Endothelial cell (in vitro differentiated cells): ENCODE measurements at places on chromosomes 6 and 20.

DNA sequence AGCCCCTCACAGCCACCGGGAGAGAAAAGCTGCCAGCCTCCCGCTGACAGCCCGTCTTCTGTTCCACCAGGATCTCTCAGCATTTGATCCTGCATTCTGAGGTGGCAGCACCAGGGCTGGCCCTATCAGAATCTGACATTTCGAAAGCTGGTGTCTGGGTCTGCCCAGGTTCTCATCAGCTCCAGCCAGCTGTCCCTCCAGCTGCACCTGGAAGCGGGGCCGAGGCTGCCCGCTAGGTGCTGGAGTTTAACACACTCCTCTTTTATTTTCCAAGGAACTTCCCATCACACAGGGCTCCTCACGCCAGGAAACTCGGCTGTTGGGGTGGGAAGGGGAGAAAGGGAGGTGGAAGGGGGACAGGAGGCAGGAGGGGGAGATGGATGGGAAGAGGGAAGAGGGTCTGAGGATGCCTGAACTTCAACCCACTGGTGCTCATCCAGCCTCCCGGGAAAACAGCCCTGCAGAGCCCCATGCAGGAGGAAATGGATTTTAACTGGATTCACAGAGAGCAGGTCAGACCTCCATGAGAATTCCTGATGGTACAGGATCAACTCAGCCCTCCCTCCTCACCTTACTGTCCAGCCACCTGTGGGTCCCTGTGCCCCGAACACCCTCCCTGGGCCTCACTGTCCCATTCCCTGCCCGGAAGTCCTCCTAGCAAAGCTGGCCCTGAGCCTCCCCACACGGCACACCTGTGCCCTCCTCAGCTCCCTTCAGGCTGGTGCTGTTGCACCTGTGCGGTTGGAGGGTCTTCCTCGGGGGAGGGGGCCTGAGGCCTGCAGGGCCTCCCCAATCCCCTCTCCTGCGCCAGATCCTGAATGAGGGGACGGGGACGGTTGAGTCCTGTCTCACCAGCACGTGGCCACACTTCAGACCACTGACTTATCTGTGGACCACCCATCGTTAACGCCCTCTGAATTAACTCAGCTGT lies 3.9 kb upstream of the LSM14B start:
- no peak for DNase-seq

GRCh38 chr20:21183722-21184121 lies 57.8 kb downstream of the KIZ start:
- no peak for DNase-seq

GRCh38 chr6:128508588-128509296 lies 11.7 kb downstream of the PTPRK start:
- no peak for DNase-seq

GRCh38 chr6:63395381-63395780 lies 75.6 kb upstream of the LGSN start:
- DNase-seq, result no peak

GRCh38 chr20:64006902-64007301 lies 26.0 kb downstream of the PRPF6 start:
- no peak for DNase-seq

DNA sequence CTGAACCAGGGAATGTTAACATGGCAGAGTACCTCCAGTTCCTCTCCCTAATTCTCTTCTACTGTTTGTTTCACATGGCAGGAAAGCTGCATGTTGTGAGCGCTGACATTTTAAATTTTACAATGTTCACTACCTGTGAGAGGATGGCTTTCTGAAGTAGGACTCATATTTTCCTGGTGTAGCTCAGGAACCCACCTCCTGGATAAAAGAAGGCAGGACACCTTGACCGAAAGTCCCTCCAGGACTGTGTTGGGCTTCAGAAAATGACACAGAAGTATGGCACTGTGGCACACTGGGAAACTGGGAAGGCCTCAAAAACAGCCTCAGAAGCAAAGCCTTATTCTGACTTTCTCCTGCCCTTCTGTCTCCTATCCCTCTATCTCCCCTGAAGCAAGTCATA lies 33.3 kb downstream of the PTPRK start:
- DNase-seq, result no peak

DNA sequence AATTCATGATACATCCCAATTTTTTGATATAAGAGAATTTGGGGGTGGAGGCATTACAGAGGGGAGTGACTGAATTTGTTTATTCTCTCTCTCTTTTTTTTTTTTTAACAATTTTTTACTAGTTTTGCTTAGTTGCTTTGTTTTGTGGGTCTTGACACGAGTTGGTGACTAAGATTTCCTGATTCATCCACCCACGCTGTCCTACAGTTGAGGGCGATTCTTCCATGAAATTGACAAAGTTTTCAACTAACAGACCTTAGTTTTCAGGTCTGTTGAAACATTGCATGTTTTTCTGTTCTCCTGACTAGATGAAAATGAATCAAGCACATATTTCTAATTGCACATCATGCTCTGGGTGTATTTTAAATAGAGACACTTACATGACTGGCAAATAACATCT lies 613.8 kb downstream of the TFAP2B start:
- DNase-seq, result no peak

- DNase-seq, result peak; percentile 48
These were observed 5.2 kb downstream of the SLC35D3 start for GRCh38 chr6:136927292-136927691.

DNA sequence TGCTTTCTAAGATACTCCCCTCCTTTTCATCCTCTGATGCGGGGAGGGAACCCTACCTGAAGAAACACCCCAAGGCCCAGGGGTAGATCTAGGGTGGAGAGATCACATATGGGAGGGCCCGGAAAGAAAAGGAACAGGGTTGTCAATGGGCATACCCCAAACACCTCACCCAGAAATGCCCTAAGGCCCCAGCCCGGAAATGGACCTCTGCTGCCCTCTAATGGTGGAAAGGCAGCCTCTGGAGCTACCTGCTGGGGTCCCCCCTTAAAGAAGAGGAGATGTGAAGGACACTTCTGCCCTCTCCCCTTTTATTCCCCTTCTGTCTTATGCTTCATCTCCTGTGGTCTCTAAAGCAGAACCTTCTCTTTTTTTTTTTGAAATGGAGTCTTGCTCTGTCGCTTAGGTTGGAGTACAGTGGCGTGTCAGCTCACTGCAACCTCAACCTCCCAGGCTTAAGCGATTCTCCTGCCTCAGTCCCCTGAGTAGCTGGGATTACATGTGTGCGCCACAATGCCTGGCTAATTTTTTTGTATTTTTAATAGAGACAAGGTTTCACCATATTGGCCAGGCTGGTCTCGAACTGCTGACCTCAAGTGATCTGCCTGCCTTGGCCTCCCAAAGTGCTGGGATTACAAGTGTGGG lies 458 bp upstream of the ARMC12 start:
- DNase-seq, result peak; percentile 78

GRCh38 chr6:14283600-14284235 lies 166.1 kb downstream of the CD83 start:
- DNase-seq, result no peak

- no peak for DNase-seq
These were observed 5.4 kb downstream of the EYA2 start for GRCh38 chr20:46900086-46900485.

GRCh38 chr6:21588481-21589351 lies 4.8 kb upstream of the SOX4 start:
- DNase-seq, result peak; percentile 65

DNA sequence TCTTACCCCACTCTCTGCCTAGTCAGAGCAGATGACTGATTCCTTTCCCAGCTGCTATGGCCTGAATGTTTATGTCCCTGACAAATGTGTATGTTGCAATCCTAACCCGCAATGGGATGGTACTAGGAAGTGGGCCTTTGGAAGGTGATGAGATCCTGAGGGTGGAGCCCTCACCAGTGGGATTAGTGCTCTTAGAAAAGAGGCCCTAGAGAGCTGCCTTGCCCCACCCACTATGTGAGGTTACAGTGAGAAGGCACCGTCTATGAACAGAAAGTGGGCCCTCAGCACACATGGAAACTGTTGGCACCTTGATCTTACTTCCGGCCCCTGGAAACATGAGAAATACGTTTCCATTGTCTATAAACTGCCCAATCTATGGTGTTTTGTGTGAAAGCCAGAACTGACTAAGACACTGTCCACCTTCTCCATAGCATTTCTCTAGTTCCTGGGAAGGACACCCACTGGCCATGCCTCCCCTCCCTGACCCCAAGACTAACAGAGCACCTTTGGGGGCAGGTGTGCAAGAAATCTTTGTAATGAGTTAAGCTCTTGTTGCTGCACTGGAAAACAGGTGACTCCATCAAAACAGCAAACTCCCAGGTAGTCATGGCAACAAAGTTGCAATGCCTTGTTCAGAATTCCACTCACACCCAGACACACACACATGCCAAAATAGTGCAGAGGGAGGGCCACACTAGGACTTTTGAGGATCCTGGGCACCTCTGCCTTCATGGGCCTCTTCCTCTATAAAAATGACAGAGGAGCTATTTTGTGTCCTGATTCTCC lies 16.2 kb downstream of the GABRR2 start:
- DNase-seq, result no peak

GRCh38 chr20:50283922-50284810 lies 93.5 kb downstream of the CEBPB start:
- no peak for DNase-seq

DNA sequence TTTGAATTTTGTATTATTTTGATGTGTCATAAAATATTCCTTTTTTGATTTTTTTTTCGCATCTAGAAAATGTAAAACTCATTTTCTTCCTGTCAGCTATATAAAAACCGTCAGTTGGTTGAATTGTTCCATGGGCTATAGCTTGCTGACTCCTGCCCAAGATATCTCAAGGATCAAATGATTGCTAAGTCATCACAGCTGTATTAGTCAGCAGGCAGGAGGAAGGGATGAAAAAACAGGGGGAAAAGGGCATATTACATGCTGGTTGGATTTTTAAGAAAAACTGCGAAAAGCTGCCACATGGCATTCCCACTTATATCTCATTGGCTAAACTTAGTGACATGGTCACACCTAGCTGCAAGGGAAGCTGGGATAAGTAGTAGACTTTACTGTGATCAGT lies 569.9 kb downstream of the BCKDHB start:
- no peak for DNase-seq

GRCh38 chr6:147716434-147716833 lies 207.9 kb downstream of the SAMD5 start:
- DNase-seq, result no peak

DNA sequence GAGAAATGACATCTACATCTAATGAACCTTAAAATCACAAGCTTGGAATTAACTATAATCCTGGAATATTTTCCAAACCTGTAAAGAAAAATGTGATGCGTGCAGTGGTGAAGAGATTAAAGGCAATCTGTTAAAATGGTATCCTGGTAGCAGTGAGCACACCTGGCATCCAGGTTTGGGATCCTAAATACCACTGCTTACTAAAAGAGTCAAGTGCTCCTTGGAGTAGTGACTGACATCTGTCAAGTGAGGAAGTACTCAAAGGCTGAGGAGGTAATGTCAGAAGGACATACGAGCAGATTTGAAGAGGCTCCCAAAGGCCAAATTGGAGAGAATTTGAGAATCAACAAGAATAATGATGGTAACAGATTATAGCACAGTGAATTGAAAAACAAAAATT lies 32.8 kb downstream of the PCMT1 start:
- no peak for DNase-seq

- DNase-seq, result peak; percentile 74
These were observed 659 bp downstream of the TMX4 start for GRCh38 chr20:8018958-8019245.

DNA sequence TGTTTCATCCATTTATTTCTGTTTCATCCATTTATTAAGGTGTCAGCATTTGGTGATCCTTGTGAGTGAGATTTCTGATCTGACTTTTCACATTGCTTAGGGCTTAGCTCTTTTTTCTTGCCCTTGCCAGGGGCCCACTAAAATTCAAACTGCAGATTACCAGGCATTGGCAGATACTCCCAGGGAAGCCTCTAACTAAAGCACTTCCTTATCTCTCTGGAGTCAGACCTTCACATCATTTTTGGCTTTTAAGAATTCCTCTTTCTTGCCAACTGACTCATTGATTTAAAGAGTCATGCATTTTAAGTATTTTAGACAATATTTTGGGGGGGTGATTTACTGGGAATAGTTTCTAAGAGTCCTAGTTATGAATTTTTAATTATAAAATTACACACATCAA lies 2.6 kb upstream of the WFDC8 start:
- DNase-seq, result no peak

GRCh38 chr6:147161253-147161973 lies 42.8 kb upstream of the STXBP5 start:
- DNase-seq, result no peak

DNA sequence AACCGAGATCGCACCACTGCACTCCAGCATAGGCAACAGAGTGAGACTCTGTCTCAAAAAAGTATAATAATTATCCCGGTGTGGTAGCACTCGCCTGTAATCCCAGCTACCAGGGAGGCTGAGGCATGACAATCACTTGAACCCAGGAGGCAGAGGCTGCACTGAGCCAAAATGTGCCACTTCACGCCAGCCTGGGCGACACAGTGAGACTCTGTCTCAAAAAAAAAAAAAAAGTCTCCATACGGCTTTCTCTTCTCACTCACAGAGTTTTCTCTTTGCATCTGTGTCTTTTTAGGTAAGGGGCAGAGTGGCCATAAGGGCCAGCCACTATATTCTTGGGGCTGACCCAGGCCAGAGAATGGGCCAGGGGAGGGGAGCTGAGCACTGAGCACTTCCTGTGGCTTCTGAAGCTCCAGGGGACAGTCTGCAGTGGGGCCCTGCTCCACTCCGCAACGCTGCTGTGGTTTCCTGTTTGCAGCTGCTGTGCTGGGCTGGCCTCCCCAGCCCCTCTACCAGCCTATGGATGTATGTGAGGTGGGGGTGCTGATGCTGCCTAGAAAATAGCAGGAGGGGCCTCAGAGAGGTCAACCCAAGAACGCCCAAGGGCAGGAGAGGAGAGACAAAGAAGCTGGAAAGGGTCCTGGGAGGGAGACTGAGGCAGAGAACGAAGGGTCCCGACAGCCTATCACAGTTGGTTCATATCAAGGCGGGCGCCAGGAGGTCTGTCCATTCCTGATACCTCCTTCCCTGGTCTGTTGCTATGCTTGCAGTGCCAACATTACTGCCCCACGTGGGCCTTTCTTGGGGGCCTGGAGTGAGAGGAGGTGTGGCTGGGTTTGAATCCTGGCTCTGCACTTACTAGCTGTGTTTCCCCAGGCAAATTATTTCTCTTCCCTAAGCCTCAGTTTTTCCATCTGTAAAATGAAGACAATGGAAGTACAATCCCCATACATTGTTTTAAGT lies 16.0 kb downstream of the SLA2 start:
- peak; percentile 18 for DNase-seq

GRCh38 chr20:3452136-3452535 lies 18.7 kb upstream of the ATRN start:
- no peak for DNase-seq

DNA sequence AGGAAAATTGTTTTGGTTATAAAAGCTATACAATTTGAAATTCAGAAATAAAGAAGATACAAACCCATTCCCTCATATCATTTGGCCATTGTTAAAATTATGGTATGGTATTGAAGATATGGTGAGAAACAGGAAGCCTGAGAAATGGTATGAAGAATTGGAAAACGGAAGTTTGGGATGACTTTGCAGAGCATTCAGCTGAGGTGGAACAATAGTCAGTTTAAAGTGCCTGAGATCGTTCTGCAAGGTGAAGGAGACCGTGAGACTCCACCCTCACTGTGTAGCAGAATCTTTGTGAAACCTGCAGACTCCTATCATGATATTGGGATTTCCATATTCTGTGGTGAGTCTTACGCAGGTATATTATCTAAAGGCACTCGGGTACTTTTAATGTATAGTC lies 97.3 kb downstream of the ADGRB3 start:
- no peak for DNase-seq
